Ovary (tissue), 10 donors: ENCODE measurements at places on chromosomes 16 and 17.

- no peak for DNase-seq
These were observed 14.0 kb downstream of the LASP1 start for GRCh38 chr17:38883592-38884526.

DNA sequence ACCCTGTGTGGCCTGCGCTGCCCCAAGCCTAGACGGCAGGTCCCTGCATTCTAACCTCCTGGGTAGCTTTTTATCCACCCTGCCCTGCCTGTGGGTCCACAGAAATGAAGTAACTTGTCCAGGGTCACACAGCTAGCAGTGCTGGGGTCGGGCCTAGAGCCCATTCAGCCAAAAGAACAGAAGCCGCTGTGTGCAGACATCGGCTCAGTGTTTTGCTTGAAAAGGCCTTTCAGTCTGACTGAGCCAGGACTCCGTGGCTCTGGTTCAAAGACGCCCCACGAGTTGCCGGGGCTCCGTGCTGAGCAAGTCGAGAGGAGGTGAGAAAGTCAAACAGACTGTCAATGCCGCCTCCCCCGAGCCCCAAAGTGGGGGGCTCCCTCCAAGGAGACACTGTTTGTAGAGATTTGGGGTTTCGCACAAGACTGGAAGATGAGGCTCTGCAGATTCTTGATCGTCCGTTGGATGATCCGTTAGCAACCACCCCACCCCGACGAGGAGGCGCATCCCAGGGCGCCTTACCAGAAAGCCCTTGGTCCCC is 226.2 kb downstream of the NTN1 start:
- no peak for DNase-seq

- DNase-seq = no peak
These were observed 18.6 kb upstream of the HAPSTR1 start for GRCh38 chr16:9072806-9073341.

GRCh38 chr16:57069053-57069452 is 23.3 kb upstream of the CPNE2 start:
- DNase-seq = no peak
